ENCODE measurements at places on chromosomes 4 and X.
A peak's percentile ranks its signal among the peaks of the same experiment; 100 is the strongest.

- no peak for DNase-seq
Observed at GRCh38 chr4:123649250-123649644, 252.7 kb downstream of the SPRY1 start.

DNA sequence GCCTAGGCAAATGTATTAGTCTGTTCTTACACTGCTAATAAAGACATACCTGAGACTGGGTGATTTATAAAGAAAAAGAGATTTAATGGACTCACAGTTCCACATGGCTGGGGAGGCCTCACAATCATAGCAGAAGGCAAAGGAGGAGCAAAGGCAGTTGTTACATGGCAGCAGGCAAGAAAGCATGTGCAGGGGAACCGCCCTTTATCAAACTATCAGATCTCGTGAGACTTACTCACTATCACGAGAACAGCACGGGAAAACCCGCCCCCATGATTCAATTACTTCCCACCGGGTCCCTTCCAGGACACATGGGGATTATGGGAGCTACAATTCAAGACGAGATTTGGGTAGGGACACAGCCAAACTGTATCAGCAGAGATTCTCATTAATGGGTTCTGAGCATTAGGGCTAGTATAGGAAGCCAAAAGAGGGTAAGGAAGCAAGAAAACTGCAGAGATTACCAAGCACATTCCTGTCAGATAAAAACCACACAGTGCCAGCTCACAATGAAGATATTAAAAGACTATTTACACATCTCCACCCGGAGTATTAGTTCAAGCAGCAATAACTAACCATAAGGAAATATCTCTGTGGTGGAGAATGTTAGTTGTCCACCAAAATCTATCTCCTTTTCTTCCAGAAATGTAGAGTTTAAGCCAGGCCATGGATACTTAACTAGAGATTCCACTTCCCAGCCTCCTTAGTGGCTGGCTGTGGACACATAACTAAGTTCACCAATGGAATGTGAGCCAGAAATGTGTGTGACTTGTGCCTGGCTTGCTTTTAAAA lies 61.2 kb upstream of the HOPX start:
- no peak for DNase-seq

DNA sequence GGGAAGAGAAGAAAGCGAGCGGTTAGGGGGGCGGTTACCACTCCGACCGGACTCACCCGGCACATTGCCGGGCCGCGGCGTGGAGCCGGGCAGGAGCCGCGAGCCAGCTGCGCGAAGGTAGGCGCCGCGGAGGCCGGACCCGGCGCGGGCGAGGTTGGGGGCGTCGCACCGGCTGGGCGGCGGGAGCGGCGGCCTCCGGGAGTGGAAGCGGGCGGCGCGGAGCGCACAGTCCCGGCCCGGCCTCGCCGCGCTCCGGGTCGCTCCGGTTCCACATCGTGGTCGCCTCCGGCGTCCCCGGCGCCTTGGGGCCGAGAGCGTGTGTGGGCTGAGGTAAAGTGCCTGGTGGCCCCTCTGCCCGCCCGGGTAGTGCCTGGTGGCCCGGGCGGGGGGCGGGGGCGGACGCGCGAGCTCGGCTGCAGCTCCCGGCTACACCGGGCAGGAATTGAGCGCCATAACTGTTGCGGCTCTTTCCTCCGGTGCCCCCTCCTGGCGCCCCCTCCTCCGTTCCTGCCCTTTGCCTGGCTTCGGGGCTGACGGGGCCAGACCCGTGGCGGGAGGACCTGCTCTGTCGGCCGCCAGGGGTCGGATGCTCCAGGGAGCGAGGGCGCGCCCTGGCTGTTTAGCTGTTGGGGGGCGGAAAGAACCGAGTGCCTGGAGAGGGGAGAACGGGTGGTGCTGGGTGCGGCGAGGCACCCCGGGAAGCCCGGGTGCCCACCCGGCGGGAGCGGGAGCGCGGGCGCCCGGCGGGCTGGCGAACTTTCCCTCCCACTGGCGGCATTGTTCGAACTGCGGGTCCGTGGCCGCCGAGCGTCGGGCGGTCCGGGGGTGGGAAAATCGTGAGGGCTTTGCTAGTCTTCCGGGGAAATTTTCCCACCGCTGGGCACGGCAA lies 626 bp downstream of the JADE3 start:
- peak; percentile 5 for DNase-seq

DNA sequence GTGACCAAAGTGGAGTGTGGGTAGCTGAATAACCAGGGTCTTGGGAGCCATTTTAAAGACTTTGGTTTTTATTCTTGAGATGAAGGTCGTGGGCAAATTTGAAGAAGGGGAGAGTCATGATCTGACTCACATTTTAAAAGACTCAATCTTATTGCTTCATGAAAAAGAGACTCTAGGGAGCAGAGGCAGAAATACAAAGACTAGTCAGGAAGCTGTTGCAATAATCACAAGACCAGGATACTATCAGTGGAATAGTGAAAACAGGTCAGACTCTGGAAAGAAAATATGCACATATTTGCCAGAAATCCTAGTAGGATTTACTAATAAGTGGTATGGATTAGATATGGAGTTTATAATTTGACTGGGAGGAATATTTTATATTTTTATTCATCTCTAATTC lies 448.4 kb downstream of the RAPGEF2 start:
- no peak for DNase-seq

GRCh38 chr4:125350470-125351135 lies 35.8 kb downstream of the FAT4 start:
- DNase-seq, result no peak

GRCh38 chrX:53969540-53969939 lies 74.7 kb downstream of the PHF8 start:
- DNase-seq, result no peak

DNA sequence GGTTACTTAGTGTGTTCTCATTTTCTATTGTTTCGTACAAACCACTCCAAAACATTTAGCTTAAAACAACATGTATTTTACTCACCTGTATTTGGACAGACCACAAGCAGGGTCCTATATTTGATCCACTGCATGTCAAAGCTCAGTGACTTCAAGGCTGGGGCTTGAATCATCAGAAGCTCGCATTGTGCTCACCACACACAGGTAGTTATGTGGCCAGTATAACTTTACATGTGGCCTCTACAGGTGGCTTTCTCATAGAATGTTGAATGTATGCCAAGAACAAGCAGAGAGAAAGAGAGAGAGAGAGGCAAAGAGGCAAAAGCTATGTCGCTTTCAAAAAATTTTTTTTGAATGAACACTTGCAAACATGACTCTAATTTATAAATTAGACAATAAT lies 107.6 kb downstream of the QRFPR start:
- DNase-seq, result no peak

DNA sequence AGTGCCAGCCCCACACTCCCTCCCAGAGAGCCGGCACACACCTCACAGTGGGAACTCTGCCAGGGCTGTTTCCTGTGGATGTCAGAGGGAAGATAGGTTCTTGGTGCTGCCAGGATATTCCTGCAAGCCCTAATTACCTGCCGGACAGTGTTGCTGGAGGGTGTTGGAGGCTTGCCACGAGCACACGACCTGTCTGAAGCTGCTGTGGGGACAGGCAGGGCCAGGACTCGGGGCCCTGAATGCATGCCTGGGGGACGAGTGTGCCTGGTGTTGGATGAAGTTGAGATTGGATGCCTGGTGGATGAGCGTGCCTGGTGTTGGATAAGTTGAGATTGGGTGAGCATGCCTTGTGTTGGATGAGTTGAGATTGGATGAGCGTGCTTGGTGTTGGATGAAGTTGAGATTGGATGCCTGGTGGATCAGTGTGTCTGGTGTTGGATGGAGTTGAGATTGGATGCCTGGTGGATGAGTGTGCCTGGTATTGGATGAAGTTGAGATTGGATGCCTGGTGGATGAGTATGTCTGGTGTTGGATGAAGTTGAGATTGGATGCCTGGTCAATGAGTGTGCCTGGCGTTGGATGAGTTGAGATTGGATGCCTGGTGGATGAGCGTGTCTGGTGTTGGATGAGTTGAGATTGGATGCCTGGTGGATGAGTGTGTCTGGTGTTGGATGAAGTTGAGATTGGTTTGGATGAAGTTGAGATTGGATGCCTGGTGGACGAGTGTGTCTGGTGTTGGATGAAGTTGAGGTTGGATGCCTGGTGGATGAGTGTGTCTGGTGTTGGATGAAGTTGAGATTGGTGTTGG lies 23.2 kb upstream of the UVSSA start:
- DNase-seq, result no peak

DNA sequence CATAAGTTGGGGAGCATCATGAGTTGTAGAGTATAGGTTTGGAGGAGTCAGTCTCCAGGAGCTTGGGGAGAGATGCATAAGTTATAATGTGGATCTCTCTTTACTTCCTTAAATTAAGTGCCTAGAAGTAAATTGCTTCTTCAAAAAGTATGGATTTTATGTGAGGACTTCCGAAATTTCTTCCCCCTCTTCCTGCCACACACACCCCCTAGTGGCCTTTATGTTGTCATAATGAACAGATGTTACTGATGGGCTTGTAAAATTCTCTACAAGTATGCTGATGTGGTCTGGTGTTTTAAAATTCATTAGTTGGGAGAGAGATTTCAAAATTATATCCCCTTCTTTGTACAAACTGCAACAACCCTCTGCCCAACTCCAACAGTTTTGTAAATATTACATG lies 2.3 kb upstream of the METTL14 start:
- no peak for DNase-seq

GRCh38 chrX:24282381-24283126 lies 31.3 kb downstream of the SUPT20HL2 start:
- no peak for DNase-seq

GRCh38 chr4:47617607-47618006 lies 132.5 kb downstream of the ATP10D start:
- DNase-seq, result no peak

- no peak for DNase-seq
Observed at GRCh38 chr4:142473218-142473959, 372.7 kb downstream of the INPP4B start.

DNA sequence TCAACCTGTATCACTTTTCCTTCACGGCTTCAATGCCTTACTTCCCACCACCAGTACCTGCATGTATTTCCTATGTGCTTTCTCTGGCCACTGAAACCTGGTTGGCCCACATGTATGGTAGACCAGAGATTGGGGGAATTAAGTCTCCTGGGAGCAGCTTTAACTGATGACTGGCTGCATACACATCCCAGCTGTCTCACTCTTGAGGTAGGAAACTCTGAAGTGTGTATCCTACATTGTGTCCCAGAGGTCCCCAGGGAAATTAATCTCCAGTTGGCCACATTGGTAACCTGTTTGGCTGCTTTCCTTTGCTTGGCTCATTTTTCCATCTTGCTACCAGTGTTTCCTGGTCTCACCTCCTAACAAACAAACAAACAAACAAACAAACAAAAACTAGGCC lies 124.4 kb downstream of the ZNF827 start:
- no peak for DNase-seq

DNA sequence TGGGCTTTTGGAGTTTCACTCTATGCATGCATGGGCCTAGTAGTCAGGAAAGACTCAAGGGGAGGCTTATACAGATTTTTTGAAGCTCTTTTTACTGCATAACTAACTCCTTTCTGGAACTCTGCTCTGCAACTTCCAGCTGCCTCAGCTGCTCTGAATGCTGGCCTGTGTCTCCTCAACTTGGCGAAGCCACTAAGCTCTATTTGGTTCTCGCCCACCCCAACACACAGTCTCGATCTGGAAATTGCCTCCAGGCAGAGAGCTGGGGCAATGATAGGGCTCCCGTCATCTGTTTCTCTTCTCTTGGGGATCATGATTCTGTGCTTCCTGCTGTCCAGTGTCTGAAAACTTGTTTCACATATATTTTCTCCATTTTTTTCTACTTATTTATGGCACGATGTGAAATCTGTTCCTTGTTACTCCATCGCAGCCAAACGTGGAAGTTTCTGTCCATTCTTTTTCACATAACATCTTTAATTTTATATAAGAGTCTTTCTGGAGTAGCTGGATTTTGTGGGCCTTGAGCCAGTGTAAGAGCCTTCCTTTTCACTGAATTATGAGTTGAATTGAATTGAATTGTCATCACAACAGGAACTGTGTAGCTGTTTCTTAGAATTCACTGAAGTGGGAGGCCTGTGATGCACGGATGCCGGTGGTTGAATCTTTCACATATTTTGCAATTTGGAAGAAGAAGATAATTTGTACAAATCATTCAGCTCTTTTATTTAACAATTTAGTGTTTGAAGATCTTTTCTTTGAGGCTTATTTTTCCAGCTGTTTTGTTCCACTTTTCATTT lies 9.0 kb downstream of the ZNF275 start:
- DNase-seq, result no peak

GRCh38 chrX:68415316-68415715 lies 18.0 kb downstream of the OPHN1 start:
- DNase-seq, result no peak

- DNase-seq, result no peak
Observed at GRCh38 chr4:11038926-11039325, 354.4 kb upstream of the CLNK start.

DNA sequence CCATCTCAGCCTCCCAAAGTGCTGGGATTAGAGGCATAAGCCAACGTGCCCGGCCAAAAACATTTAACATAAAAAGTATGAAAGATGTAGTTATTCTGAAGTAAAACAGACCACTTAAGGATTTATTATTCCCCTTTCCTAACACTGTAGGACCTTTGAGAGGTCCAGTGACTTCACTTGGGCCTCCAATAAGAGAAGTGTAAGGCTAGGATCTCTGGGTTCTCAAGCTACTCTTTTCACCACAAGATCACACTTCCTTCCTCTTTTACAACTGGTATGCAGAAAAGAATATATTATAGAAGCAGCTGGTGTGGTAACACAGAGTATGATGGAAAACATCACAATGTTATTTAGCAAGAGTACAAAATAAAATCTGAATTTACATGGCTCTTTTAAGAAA lies 30.2 kb upstream of the CCNG2 start:
- no peak for DNase-seq

GRCh38 chr4:649293-649625 lies 23.9 kb downstream of the PDE6B start:
- no peak for DNase-seq

- no peak for DNase-seq
Observed at GRCh38 chr4:25123236-25123635, 37.0 kb downstream of the SEPSECS start.

GRCh38 chr4:110484029-110484428 lies 8.1 kb downstream of the ENPEP start:
- DNase-seq, result no peak

- DNase-seq, result no peak
Observed at GRCh38 chr4:87783781-87784180, 15.6 kb upstream of the IBSP start.

GRCh38 chrX:101950581-101950980 lies 18.8 kb upstream of the ZMAT1 start:
- no peak for DNase-seq

GRCh38 chr4:2648159-2648814 lies 107.8 kb downstream of the TNIP2 start:
- DNase-seq, result no peak

DNA sequence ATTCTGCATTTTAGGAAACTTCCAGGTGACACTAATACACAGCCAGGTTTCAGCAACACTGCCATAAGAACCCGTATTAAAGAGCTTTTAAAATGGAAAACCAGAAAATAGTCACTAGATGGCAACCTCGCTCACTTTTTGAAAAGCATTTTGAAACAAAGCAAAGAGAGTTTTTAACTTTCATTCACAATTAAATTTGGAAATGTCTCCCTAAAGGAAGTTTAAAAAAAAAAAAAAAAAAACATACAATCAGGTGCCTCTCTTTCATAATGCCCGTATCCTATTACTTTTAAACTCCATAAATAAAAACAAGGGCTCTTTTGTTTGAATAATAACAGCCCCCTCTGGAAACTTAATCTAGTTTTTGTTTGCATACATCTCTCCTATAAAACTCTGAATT lies 20.3 kb downstream of the MEPE start:
- no peak for DNase-seq

Data from activated T-helper 9 cell treated with anti-CD3 and anti-CD28 coated beads, Interleukin-2, amount 50 U/mL, for 16 hours (primary cell).